ENCODE measurements at places on chromosomes 1 and 21.

DNA sequence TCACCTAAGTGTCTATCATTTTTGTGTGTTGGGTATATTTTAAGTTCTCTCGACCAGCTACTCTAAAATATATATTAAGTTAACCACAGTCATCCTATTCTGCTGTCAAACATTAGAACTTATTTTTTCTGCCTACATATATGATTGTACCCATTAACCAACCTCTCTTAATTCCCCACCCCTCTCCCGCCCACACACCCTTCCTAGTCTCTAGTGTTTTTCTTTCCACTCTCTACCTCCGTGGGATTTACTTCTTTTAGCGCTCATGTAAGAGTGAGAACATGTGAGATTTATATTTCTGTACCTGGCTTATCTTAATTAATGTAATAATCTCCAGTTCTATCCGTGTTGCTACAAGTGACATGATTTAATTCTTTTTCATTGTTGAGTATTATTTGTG lies 26.6 kb downstream of the KCNK2 start:
- no peak for DNase-seq

DNA sequence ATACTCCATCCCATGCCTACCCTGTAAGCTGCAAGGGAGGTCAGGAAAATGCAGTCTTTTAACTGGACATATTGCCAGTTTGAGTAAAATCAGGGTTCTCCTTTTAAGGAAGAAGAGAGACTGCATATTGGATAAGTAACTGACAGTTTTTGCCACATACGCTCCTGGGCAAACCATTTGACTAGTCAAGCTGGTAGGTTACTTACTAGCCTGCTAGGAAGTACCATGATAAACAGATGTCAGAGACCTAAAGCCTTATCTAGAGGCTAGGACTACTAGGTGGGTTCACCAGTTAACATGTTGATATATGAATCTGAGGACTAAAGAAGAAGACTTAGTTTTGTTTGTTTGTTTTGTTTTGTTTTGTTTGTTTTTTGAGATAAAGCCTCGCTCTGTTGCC lies 33.5 kb downstream of the EEIG2 start:
- no peak for DNase-seq

DNA sequence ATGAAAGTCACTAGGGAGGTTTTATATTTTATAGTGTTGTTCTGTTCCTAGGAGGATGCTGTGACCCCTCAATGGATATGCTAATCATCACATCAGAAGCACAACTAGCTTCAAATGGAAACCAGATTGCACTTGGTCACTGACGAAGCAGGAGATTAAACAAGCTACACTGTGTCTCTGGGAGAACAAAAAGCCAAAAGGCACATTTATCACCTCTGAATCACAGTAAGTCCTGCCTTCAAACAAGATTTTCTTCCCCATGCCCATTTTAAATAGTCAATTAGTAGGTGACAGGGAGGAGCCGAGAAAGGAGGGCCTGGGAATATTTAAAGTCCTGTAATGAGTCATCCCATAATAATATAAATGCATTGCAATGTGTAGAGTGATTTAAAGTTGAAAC lies 38.1 kb downstream of the RGS2 start:
- DNase-seq, result no peak

- no peak for DNase-seq
Observed at GRCh38 chr1:181013144-181013543, 9.5 kb downstream of the STX6 start.

DNA sequence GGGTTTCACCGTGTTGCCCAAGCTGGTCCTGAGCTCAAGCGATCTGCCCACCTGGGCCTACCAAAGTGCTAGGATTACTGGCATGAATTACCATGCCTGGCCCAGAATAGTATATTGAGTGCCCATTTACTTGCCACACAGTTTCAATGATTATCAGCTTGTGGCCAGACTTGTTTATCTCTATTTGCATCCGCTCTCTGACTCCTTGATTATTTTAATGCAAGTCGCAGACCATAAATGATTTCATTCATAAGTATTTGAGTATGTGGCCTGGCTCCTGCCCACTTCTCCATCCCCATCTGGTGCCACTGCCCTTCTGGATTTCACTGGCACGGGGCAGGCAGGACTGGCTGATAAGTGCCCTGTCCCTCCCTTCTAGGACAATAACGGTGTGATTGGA lies 18.2 kb upstream of the TRNAU1AP start:
- no peak for DNase-seq

- DNase-seq, result no peak
Observed at GRCh38 chr21:34850166-34850690, 181.4 kb downstream of the CLIC6 start.

GRCh38 chr21:31252611-31253010 lies 91.5 kb downstream of the TIAM1 start:
- DNase-seq, result no peak

DNA sequence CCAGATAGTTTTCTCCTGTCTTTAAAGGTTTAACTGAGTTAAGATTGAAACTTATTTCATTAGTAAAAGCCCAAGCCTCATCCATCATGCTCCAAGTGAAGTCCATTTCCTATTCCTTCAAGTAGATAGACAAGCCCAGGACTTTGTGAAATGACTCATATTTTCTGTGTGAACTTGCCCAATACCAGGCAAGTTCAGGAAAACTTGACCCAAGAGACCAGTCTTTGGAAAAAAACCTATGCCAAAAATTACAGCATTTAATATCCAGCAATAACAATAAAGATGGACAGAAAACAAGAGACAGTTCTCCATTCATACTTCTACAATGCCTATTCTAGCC lies 405 bp upstream of the RAB29 start:
- no peak for DNase-seq

DNA sequence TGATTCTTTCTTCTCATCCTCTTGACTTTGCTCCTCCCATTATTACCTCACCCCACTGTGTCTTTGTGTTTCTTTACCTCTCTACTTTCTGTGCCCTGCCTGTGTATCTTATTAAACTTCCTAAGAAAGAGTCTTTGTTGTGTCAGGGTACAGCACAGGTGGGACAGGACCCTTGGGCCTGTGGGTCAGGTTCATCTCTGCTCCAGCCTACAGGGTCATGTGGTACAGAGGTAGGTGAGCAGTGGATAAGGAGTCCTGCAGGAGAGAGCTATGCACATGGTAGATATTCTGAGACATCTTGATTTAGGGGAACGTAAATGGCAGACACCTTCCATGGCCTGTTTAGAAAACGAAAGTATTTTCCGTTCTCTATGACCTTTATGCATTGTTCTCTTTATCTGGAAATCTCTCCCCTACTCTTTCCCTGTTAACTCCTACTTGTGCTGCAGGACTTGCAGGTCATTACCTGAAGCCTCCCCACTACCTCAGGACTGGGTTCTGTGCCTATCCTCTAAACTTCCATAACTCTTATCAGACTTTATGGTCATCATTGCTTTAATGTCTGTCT lies 9.9 kb downstream of the GIPC2 start:
- DNase-seq, result no peak

- DNase-seq, result no peak
Observed at GRCh38 chr1:3650248-3651025, 534 bp upstream of the WRAP73 start.

DNA sequence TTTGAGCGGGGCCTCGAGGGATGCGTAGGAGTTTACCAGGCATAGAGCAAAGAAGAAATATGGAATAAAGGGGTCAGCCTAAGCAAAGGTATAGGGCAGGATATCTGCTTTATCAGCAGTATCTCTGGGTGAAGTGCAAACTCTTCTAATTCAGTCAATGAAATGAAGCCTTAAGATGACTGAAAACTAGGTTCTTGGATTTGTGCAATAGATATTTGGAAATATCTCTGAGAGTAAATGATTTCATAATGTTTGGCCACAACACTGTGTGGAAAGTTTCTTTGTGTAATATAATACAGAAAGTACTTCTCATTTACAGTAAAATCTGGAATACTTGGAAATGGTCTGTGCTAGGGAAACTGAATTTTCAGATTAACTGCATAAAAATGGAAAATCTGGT lies 26.1 kb downstream of the KCNJ15 start:
- DNase-seq, result no peak

GRCh38 chr1:116270316-116271057 lies 102.6 kb upstream of the ATP1A1 start:
- DNase-seq, result no peak

- DNase-seq, result no peak
Observed at GRCh38 chr1:38929476-38929875, 12.2 kb downstream of the RHBDL2 start.

DNA sequence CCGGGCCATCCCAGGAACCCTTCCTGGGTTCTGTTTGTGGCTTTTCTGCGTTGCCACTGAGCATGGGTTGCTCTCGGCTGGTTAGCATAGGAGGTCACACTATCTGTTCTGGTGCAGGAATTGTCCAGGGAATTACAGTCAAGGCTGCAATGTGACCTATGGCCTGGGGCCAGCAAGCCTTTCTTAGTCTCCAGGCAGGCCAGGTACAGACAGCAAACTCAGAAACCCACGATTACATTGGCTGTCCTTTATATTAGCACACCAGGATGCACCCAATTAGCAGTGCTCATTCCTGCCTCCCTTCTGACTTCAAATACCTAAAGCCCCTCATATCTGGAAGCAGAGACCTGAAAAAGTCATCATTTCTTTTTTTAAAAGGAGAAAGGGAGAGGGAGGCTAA lies 55.2 kb downstream of the CD247 start:
- no peak for DNase-seq

GRCh38 chr1:87202922-87203655 lies 125.6 kb upstream of the LMO4 start:
- no peak for DNase-seq

DNA sequence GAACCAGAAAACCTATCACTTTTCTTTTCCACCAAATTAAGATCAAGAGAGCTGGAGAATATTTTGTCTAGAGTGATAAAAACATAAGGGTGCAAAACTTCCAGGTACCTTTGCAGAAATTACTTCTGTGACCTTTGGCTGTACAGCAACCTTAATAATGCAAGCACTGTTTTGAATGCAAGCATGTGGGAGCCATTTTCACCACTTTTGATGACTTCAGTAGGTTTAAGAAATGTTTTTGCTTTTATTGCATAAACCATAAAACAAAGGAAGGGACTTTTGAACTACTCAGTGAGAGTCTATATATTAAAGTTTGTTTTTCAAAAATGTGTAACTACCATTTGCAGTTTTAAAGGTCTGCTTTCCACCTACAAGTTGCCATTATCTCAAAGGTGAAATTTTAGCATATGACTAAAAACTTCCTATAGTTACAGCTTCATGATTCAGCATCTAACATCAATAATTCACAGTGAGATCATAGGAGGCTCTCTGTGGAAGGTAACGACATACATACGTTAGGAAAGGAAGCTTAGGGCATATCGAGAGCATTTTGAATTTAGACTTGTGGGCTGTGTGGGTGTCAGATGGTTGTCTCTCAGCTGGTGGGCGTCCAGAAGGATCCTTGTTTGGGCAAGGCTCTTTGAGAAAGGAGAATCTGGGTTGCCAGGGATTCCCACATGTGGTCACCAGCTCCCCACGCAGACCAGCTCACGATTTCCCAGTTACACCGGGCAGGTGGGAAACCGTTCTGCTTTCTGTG lies 1.1 kb upstream of the GADD45A start:
- no peak for DNase-seq

DNA sequence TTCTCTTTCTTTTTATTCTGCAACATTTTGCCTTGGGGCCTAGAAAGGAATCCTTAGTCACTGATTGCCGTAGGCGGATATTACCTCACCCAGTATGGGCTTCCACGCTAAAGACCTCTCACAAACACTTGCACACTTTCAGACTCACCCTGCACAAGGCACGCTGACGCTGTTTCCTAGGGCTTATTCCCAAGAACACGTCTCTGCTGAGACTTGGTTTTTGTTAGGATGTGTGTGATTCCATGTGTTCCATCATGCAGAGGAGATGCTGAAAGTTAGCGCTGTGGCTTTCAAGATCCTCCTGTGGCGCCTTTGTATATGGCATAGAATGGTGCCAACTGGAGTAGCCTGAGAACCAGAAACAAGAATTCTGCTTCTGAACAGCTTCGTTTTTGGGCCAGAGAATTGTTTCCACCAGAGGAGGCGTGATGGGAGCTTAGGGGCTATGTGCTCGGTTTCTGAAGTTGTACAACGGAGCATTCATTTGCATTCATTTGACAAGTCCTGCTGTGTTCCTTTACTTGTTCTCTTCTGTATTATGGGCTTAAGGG lies 297.0 kb downstream of the DISC1 start:
- no peak for DNase-seq

DNA sequence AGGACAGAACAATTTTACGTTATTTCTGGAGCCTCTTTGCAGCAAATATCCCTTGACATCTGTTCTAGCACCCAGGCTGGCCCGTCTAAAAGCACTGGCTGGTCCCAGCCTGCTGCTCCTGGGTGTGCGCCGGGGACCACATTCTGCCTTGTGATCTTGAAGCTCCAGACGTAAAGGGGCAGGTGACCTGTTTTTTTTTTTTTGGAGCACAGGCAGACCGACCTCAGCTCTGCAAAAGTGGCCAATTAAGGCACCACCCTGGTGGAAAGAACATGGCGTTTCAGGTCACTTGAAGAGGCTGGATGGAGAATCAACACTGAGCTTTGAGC lies 13.8 kb upstream of the CAMTA1 start:
- DNase-seq, result no peak

All from T-helper 22 cell (primary cell).